LHCN-M2 (cell line): ENCODE measurements at places on chromosomes 2 and 18.

- no peak for DNase-seq
Measured at GRCh38 chr18:69226971-69227370, 173.7 kb upstream of the DOK6 start.

- DNase-seq = peak; percentile 93
Measured at GRCh38 chr2:196239622-196240587, 68.5 kb upstream of the STK17B start.

GRCh38 chr2:54871457-54872107 is 148.1 kb downstream of the EML6 start:
- DNase-seq = peak; percentile 96

GRCh38 chr2:204860274-204860673 is 315.0 kb downstream of the PARD3B start:
- DNase-seq = no peak

DNA sequence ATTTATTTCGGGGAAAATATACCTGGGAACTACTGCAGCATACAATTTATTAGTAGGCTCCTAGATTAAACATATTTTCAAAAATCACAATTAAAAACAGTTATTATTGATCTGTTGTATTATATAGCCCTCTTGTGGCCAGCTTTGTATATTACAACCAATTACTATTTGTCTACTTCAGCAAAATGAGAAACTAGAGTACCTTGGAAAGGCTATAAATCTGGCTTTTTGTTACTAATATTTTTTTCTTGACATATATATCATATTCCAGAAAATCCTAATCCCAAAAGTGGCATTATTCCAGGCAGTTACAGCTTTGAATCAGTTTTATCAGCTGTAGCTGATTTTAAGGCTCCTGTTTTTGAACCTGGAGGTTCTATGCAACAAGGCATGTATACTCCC is 101.2 kb downstream of the UBR3 start:
- DNase-seq = peak; percentile 49

GRCh38 chr18:50424877-50425690 is 50.2 kb downstream of the SKA1 start:
- DNase-seq = no peak

- DNase-seq = no peak
Measured at GRCh38 chr18:32258558-32259204, 68.8 kb downstream of the MEP1B start.

DNA sequence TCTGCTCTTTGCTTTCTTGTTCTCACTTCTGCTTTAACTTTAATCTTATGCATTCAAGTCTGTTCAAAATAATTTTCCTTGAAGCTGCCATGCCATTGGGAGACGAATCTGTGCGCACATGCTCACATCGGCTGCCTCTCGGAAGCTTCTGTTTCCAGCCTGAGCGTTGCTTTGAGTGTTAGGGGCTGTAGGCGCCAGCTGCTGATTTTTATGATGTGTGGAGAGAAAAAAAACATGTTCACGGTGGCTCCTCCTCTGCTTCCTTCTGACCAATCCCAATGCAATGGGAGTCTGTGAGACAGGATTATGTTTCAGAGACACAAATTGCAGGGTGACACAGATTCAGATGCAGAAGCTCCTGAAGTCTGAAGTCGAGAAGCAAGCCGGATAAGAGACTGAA is at the start of gene MC4R:
TSS of gene MC4R (minus strand) at position 180 of the 400 bp plus-strand sequence. CDS start 426 bp downstream, outside the sequence.
- DNase-seq = peak; percentile 71

GRCh38 chr18:30485078-30485477 is 557.5 kb downstream of the DSC3 start:
- DNase-seq = no peak

- DNase-seq = no peak
Measured at GRCh38 chr18:66616523-66616983, 12.7 kb upstream of the CDH19 start.

DNA sequence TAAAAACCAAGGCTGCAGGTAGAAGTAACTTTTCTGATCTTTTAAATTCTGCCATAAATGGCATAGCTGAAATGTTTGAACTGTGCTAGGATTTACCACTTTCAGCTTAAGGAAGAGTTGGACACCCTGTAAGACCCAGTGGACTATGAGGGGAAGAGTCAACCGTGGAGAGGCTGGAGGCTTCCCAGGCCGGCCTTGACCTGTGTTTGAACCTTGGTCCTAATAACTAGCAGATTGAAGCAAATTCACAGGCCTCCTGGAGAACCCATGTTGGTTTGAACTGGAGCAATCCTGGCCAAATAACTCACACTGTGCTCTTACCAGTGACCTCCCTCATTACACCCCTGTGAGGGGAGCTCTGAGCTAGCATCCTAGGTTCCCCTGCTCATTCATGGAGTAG is 87.2 kb upstream of the ALPP start:
- DNase-seq = no peak

DNA sequence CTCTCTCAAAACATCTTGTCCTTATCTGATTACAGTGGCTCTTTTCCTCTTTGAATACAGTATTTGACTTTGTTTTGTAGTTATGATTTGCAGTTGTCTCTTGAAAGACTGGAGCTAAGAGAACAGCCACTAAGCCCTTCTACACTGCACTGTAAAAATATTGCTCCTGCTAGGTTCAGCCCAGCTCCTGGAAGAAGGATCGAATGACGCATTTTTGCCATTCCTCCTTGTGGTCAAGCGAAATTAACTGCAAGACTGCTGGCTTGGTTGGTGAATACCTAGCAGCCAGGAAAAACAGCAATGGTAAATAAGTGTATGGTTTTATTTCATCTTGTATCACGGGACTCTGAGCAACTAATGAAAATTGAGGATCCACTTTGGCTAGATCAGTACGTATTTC is 407.8 kb upstream of the CDH2 start:
- DNase-seq = peak; percentile 91

DNA sequence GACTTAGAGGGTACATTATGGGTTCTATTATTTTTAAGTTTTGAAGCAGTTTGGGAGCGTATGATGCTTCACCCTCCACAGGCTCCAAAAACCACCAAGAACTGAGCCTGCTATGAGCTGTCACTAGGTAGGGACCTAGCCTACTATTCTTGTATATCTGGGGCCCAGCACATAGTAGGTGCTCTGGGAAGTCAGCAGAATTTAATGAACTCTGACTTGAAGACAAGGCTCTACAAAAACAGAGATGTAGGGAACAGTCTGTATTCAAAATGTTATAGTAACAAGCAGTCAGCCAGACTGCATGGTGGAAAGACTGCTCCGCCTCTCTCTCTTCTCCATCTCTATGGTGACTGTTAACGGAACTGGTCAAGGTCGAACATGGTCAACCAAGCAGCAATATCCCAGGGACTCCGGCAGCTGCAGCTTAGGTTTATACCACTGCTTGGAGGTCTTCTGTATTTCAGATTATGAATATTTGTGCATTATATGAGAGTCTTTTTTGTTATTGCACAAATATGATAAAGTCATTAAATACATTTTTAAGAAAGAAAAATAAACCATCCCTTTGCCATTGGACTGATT is 22.2 kb upstream of the YWHAQ start:
- DNase-seq = no peak

GRCh38 chr2:138090330-138090729 is 126.1 kb downstream of the HNMT start:
- peak; percentile 75 for DNase-seq

DNA sequence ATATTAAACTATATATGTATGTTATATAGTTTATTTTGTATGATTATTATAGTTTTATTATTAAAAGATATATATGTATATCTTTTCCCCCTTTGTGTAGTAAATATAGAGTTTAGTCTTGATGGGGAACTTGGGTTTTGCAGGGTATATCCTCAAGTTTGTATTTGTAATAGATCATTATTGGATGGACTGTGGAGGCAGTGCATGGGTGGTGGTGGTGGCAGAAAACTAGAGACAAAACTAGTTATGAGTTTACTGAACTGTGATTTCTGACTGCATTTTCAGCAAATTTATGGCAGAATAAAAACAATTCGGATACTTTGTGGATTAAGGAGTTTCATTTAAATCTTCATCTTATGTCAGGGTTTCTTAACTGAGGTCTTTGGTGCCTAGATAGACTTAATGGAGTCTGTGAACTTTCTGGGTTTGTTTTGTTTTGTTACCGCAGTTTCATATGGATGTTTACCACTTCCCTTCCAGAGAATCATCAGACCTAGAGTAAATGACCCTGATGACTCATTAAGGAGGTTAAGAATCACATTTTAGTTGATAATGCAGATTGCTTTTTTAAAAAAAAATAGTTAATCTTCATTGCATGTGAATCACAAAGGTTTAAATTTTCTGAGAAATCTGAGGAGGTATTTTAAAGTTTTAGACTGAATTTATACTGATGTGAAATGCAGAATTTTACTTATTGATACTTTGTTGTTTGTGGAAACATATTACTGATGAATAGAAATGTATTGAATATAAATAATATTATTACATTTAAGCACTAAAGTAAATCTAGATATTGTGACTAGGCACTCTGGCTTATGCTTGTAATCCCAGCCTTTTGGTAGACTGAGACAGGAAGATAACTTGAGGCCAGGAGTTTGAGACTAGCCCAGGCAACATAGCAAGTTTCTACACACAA is 14.5 kb downstream of the EPC2 start:
- DNase-seq = peak; percentile 78

- DNase-seq = no peak
Measured at GRCh38 chr18:58860747-58861231, 3.9 kb upstream of the ZNF532 start.

DNA sequence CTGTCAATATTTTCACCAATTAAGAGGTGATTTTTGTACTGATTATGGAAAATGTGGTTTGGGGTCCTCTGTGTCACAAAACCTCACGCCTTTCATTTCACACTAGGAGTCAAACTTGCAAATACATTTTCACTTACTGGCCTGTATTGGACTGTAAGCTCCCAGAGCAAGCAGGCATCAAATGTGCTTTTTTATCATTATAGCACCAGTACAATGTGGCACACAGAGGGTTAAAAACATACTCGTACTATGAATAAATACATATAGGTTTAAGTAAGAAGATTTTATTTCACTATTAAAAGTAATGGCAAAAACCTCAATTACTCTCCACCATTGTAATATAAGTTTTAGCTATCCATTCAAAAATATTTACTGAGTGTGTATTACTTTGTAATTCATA is 56.7 kb downstream of the ABCB11 start:
- DNase-seq = no peak

DNA sequence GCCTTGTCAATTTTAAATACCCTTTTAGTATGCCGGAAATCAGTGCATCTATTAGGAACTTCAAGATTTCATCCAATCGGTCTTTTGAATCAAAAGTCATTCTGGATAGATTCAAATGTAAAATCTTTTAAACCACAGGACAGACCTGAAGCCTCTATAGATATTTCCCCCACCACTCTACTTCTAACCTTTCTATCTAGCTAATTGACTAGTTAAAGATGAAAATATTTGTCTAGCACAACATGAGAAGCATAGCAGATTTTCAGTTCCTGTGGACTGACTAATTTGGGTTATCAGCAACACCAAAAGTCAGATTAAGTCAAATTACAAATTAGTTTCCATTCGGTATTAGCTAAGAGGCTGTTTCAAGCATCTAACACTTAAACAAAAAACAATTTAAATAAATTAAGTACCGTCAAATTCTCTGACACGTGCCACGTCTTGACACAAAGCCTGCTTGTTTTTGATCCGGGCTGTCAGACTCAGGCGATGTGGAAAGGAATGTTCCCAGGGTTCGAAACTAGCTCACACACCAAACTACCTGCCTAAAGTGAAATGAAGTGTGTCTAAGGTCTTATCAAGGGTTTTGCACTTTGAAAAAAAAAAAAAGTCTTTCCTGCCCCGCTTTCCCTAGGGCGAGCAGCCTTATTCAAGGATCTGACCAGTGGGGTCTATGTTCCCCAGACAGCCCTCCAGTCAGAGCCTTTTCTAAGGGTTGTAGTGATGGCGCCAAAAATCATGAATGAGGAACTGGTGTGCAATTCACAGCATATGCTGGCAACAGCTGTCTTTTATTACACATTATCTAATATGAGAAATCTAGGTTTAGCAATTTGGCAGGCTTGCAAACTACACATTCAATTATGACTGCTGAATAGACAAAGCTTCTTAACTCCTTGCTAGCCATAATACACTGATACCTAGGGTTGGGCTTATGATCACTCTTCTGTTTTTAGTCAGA is 4.7 kb downstream of the CYTIP start:
- DNase-seq = peak; percentile 76

- DNase-seq = no peak
Measured at GRCh38 chr2:100334929-100335328, 12.6 kb upstream of the LONRF2 start.

DNA sequence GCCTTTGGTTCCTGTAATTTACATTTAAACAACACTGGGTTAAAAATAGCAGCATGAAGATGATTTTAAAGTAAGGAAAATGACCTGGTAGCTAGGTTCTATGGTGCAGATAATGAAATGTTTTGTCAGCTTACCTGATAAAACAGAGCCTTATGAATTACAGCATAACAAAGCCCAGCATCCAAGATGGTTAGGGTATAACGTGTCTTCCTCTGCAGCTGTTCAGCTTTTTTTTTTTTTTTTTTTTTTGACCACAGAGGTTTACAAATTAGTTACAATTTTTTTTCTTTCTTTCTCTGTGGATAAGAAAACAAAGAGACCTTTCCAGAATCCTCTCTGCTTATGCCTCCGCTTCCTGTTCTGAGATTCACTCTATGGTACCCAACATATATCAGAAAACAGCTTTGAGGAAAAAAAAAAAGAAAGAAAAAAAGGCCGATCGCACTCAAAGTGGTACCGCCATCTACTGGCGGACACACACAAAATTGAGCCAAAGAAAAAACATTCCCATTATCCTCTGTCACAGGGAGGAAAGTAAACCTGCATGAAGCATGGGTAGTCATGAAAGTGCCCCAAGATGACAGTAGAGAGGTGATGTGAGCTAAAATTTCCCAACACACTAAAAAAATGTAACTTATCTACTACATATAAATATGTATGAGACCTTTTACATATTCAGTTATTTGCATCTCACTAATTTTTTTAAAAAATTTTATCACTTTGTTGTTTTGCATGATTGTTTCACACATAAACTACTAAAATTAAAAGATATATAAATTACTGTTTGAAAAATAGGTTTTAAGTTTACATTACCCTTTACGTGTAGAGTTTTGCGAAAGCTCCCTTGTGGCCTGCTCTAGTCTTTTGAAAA is at the start of gene SCN3A:
TSS of gene SCN3A (minus strand) at position 362 of the 871 bp plus-strand sequence. CDS start 27,656 bp downstream, outside the sequence.
- DNase-seq = peak; percentile 49

DNA sequence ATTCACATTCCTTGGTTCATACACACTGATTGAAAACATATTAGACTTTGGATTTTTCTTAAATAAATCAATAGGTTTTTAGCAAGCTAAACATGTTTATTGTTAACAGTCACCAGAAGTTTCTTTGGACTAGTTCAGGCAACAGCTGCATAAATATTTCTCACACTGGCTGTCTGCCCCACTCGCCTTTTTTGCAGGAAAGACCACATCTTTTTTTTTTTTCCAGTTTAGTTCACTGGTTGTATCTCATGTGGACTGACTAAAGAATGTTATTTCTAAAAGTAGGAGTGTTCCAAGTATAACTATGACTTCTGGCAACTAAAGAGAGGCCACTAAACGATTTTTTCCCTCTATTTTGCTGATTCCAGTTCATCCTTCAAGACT is 31.1 kb downstream of the SLC40A1 start:
- DNase-seq = peak; percentile 93

- no peak for DNase-seq
Measured at GRCh38 chr2:177413703-177414102, 21.1 kb downstream of the AGPS start.

DNA sequence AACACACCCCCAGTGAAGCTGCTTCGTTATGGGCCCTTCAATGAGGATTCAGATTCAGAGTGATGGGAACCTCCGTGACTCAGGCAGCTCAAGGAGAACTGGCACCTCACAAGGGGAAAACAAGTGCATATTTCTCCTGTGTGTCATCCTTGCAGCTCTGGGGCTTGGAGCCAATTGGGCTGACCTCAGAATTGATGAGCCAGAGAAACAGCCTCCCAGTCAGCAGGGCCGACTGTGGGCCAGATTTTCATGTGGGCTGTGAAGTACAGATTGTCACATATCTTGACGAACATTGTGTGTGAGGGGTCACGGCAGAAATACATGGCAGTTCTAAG is 189.6 kb upstream of the SP5 start:
- peak; percentile 98 for DNase-seq
